Urinary bladder (tissue), 4 donors: ENCODE measurements at places on chromosomes 3 and 15. TPM values are rescaled to one million over a fixed set of nuclear protein-coding genes. Genes with fewer than 3 reads are reported as not detected.

DNA sequence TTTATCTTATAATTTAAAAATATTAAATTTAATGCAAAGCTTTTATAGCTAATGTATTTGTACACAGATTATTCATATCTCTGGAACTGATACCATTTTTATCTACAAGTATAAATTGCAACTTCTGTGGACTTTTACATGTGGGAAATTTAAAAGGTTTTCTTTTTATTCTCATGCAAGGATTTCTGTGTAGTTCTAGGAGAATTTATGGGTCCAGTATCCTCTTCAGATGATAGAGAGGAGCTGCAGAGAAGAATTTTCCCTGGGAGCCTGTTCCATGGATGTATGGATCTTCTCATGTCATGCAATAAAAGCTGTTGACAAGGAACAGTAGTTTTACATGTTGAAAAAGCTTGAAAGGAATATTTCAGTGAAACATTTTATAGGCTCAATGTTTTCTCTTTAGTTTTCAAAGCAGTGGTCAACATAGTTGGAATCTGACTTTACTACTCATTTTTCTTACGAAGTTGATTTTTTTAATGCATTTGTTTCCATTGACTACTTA lies 119.7 kb downstream of the MCTP2 start:
- no peak for DNase-seq

The MOBP gene
- total RNA-seq = 0.05 TPM

GRCh38 chr3:10240799-10241198 lies 7.5 kb upstream of the TATDN2 start:
- no peak for DNase-seq

GRCh38 chr3:98564282-98565005 lies 29.0 kb downstream of the CPOX start:
- DNase-seq = no peak

GRCh38 chr3:58398669-58399333 lies 34.8 kb downstream of the PDHB start:
- no peak for DNase-seq

The STAC gene
- total RNA-seq = 8.9 TPM

- DNase-seq = no peak
These were observed 104.8 kb downstream of the MYO5A start for GRCh38 chr15:52423852-52424251.

DNA sequence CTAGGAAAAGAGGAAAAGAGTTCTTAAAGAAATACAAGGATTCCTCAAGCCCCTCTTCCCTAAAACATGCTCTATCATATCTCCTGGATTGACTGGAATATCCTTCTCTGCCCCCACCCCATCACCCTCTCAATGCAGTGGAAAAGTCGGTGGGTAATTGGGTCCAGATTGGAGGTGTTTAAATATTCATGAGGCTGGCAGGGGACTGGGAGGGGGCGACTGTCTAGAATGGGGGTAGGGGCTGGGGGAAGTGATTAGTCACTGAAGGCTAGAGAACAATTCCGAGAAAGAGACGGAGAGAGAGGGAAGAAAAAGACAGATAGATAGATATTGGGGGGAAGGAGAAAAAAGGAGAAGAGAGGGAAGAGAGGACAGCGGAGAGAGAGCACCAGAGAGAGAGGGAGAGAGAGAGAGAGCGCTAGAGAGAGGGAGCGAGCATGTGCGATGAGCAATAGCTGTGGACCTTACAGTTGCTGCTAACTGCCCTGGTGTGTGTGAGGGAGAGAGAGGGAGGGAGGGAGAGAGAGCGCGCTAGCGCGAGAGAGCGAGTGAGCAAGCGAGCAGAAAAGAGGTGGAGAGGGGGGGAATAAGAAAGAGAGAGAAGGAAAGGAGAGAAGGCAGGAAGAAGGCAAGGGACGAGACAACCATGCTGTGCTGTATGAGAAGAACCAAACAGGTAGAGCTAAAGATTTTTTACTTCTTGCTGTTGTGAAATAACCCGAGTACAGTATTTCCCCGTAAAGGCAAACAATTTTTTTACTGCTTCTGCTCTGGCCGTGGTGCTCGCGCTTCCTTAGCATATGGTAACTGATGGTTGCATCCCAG lies at the start of gene GAP43:
GAP43 (plus strand) TSS at position 467 of the 825 bp plus-strand sequence; CDS start at position 647, 180 bp downstream.
- DNase-seq = peak; percentile 42

DNA sequence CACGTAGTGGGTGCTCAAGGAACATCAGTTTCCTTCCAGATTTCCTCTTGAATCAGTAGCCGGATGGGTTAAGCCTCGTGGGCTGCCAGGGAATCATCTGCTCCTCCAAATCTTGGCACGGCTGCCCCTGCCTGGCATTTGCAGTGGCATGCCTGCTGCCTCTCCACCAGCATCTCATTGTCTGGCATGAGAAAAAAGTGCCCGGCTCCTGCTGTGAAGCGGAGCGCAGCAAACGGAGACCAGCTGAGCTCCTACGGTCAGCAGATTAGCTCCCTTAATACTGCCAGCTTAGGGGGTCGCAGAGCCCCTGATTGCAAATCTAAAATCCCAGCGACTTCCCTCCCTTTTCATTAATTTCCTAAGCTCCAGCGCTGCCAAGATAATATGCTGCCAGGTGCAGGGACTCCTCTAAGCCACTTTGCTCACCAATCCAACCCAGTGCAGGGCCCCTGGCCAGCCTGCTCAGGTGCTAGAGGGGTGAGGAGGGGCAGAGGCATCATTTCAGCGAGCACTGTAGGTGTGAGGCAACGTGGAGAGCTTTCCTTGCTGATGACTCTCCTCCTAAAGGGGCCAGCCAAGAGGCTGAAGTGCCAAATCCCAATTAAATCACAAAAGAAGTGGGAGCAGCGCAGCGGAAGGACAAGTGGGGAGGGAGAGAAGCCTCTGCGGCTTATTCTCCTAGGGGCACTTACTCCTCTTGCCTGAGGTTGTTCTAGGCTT lies 49.6 kb upstream of the ST8SIA2 start:
- DNase-seq = no peak

DNA sequence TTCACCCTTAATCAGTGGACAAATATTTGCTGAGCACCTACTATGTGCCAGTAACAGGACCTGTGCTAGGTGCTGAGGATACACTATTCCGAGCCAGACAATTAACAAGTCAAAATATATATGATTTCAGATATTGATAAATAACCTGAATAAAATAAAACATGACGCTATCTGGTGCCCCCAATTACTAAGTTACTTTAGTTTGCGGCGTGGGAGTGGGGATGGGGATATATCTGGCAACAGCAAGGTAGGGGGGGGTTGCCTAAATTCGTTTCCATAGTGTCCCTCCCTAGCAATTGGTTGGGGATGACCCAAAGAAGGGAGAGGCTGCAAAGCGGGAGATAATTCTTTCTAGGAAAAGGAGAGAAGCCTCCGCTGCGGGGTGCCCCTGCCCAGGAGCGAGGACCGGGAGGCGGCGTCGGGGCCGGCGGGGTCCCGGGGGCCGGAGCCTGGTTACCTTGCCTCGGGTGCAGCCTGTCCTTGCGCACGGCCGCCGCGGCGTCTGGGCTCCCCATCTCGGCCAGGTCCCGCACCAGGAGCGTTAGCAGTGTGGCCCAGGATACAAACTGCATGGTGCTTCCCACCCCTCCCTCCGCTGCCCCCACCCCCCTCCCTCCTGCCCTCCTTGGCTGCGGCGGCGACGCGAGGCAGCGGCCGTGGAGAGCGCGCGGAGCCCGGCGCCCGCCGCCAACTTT lies 567 bp downstream of the ADAMTS9 start:
- no peak for DNase-seq

DNA sequence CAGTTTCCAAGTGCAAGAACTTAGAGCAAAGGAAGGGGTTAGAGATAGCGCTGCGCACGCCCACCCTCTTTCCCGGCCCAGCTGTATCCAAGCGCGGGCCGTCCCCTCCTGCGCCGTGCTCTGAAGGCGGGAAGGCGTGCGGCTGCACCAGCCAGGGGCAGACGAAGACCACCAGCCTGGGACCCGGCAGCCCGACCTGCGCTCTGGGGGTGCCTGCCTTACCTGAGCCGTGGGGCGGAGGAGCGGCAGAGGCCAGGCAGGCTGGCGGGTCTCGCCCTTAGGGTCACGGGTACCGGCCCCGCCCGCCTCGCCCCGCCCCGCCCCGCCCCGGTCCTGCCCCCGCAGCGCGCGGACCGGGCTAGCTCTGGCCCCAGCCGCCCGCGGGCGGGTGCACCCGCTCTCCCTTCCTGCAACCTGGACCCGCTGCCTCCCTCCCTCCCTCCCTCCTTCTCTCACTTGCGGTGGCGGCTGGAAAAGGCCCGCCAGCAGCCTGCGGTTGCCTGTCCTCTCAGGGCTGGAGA lies at the start of gene WDR72:
WDR72 (minus strand) TSS at position 253 of the 521 bp plus-strand sequence. CDS start 26,514 bp downstream, outside the sequence.
- no peak for DNase-seq

- no peak for DNase-seq
These were observed 31.4 kb upstream of the TIPARP start for GRCh38 chr3:156642750-156643728.

DNA sequence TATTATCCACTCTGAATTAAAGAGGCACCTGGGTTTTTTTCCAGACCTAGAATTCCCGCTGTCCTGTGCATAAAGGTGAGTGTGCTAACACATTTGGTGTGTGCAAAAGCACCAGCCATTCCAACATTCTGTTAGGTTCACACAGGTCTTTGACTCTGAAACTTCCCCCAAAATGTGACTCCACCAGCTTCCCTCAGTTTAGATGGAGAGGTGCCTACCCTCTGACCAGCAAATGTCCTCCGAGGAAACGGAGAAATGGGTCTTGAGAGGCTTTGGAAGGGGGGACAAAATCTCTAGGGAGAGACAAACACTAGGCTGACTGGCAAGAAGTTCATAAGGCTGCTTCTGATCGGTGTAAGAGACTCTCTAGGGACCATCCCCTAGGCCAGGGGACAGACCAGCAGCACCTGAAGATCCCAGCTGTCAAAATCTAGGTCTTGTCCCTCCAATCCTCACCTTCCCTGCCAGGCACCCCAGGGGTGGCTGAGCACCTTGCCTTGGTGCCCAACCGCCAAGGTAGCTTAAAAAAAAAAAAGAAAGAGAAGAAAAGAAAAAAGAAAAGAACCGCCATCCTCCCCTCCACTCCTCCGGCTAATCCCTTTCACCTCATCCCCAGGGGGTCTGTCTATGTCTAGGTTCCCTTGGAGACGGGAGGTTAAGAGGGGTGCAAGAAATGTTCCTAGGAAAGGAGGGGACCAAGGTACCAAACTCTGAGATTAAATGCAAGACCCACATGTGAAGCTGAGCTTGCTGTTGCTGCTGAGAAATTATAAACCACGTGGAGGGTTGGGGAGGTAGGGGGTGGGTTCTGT lies 2.0 kb upstream of the MECOM start:
- no peak for DNase-seq

- no peak for DNase-seq
These were observed 44.6 kb downstream of the SH3BP5 start for GRCh38 chr3:15287565-15288330.

- DNase-seq = no peak
These were observed 274.4 kb downstream of the PLCL2 start for GRCh38 chr3:17158941-17159682.

GRCh38 chr15:70923311-70924080 lies 30.9 kb downstream of the LRRC49 start:
- DNase-seq = no peak

The ABTB1 gene
- 11.4 TPM for total RNA-seq

GRCh38 chr3:48684480-48685143 lies 1.1 kb downstream of the NCKIPSD start:
- no peak for DNase-seq

GRCh38 chr3:138186221-138186620 lies 880 bp upstream of the ARMC8 start:
- DNase-seq = no peak

- no peak for DNase-seq
These were observed 41.0 kb downstream of the RAB11A start for GRCh38 chr15:65910341-65910740.

DNA sequence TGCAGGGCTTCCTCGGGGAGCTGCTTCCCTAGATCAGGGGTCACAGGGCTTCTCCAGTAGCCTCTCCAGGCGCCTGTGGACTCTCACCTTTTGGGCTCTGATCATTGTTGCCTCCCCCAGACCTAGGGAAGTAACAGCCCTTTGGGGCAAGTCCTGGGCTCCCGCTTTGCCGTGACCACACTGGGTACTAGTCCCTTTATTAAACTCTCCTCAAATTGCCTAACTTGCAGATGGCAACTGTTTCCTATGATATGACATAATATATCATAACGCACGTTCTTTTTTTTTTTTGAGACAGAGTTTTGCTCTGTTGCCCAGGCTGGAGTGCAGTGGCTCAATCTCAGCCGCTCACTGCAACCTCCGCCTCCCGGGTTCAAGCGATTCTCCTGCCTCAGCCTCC lies 17.9 kb upstream of the NRROS start:
- DNase-seq = no peak

DNA sequence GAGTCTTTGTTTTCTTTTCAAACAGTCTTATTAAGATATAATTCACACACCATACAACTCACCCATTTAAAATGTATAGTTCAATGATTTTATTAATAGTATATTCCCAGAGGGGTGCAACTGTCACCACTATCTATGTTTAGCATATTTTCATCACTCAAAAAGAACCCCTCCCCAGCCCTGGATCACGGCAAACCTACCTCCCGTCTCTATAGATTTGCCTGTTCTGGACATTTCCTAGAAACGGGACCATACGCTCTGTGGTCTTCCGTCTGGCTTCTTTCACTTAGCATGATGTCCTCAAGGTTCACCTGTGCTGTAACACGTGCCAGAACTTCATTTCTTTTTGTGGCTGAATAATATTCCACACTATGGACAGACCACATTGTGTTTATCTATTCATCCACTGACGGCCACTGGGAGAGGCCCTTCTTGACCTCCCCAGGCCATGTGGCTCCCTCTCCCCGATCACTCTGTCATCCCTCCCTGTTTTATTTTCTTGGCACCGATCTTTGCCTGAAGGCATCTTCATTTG lies 56.4 kb downstream of the IQSEC1 start:
- no peak for DNase-seq

DNA sequence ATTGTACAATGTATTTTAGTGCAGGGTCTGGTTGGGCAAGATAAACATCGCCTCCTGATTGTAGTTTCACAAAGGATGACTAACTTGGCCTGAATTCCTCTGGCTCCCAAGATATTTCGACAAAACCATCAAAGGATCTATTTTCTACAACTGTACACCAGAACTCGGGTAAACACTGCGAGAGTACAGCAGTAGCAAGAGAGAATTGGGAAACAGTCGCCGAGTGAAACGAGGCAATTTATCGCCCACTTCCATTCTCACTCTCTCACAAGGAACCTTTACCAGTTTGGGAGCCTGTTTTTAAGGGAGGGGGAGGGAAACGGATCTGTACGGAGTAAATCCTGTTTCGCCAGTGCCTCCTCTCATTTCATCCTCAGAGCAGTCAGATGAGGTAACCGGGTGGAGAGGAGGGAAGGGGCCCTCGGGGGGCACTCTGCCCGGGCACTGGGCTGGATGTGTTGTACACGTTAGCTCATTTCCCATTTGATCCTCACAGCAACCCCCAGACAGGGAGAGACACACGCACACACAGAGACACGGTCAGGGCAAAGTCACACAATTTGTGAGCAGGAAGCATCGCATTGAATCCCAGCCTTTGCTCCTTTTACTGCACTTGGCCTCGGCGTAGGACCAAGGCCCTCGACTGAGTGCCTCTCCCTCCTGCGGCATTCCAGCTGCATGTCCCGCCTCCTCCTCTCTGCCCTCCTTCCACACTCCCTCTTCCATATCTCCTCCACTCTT lies 120.1 kb downstream of the LIPC start:
- no peak for DNase-seq

GRCh38 chr3:191342411-191342810 lies 12.1 kb upstream of the UTS2B start:
- no peak for DNase-seq

The CLSTN2 gene
- total RNA-seq = 4.9 TPM

The AQP9 gene
- 0.85 TPM for total RNA-seq

The SEMA3B gene
- 63.4 TPM for total RNA-seq

- no peak for DNase-seq
These were observed 103.1 kb downstream of the LINGO1 start for GRCh38 chr15:77529394-77530159.
